ENCODE measurements at places on chromosomes 4 and X.

DNA sequence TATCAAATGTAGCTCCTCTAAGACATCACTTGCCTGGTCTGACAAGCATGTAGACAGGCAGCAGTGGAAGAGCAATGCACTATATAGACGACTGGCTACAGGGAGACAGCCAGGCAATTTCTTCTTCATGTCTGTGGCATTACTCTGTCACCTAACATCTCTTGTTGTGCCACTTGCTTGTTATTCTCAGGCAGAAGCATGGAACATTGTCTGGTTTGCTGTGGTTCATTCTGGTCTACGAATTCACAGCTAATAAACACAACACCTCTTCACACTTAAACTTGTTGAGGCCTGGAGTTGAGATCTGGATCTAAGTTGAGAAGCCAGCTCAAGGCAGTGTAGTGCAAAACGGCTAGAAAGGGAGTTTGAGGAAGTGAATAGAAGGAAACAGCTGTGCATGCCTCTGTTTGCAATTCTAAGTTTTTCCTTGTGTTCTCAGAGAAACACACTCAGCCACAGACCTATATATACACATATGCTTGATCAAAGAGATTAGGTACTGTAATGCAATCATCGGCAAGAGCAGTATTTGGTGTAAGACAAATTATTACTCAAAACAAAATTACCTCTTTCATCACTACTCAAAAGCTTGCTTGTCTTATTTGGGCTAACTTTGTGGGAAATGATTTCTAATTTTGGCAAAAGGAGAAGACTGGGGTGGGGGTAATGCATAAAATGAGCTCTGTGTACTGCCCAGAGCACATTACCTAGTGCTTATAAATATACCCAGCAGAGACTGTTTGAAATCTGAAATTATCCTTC, 243.8 kb downstream of the PPP3CA start:
- peak; percentile 94 for DNase-seq

DNA sequence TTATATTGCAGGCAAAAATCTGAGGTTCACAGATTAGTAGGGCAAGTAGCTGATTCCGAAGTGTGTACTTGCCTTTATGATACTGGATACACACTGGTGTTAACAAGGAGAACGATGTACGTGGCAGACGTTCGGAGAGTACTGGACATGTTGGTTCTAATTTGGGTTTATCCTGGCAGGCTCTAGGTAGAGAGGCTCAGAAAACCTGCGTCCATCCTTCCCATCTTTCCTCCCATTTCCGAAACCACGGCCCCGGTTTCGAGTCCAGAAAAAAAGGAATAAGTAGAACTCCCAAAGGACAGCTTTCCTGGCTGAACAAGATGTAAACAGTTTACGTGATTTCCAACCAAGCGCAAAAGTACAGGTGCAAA, 351 bp upstream of the SLC30A9 start:
- DNase-seq: no peak

DNA sequence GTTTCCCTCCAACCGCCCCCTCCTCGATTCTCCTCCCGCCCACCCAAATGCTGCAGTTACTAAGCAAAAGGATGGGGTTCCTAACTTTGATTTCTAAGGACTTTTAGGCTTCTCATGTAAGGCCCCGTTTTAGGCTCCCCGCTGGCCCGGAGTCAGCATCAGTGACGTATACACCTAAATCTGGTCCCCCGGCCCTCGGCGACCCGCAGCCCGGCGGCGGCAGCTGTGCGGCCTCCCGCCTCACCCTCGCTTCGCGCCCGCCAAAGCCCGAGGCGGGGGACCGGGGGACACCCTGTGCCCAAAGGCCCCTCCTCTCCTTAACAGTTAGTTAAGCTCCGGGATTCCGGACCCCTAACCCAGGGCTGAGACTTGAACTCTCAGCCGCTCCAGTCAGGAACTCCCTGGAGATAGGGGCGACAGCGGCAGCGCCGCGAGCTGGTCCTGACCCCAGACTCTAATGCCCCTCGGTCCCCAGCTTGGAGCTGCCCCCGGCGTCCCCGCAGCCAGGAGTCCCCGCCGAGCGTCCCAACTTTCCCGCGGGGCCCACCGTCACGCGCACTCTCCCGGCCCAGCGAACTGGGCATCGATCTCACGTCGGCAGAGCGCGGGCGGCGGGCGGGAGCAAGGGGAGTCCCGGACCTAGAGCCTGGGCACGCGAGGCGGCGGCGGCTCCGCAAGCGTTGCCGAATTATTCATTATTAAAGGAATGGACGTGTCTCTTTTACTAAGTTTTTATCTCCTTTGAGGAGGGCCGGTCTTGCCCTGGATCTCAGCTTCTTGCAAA, 1.5 kb upstream of the NR3C2 start:
- DNase-seq: no peak

GRCh38 chr4:42654631-42655268, 2.2 kb downstream of the ATP8A1 start:
- DNase-seq: peak; percentile 81

DNA sequence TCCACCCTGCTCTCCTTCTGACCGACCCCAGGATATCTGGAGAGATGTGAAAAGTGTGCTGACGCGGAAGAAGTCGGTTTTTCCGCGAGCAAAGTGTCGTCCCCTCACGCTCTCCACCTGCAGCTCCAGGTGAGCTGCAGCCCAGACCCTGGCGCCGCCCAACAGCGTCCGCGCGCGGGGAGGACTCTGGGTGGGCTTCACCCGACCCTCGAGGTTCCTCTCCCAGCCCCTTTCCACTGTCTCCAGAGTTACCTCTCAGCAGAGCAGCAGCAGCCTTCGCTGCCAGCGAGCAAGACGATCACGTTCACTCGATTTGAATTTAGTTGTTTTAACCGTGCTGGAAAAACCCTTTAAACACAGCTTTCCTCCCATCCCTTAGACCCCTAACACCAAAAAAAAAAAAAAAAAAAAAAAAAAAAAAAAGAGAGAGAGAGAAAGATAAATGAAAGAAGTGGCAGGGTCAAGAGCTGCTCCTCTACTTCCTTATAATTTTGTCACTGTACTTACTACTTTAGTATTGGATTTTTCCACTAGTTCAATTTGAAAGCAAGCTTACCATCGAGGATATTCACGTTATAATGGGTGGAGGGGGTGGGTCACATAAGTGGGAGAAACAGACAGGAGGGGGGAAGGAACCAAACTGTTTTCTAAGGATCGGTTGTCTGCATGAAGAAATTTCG, 758 bp upstream of the NR3C2 start:
- peak; percentile 3 for DNase-seq

- peak; percentile 18 for DNase-seq
Measured at GRCh38 chrX:125681507-125681906, 361.8 kb downstream of the TEX13C start.

DNA sequence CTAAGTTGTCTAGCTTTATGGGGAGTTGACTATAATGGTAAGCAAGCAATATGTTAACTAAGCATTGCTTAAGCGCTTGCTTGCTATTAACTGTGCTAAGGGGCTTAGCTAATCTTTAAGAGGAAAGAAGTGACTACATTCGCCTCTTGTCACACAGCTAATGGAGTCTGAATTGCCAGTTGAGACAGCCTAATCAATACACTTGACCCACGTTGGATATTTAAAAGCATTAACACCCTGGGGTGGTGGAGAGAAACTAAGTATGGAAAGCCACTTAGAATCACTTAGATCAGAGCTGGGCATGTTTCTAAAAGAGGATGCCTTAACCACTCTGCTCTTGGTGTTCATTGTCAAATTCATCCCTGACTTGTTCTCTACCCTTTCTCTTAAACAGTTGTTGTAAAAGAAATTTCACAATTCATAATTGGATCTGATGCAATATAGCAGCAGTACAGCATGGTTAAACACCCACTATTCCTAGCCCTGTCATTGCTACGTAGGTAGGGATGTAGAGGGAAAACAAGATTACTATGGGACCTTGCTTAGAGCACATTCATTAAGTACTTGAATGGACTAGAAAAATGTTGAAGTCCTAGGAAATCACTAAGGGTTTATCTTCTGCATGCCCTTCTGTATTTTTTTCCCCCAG, 3.5 kb downstream of the ZAR1 start:
- peak; percentile 5 for DNase-seq

DNA sequence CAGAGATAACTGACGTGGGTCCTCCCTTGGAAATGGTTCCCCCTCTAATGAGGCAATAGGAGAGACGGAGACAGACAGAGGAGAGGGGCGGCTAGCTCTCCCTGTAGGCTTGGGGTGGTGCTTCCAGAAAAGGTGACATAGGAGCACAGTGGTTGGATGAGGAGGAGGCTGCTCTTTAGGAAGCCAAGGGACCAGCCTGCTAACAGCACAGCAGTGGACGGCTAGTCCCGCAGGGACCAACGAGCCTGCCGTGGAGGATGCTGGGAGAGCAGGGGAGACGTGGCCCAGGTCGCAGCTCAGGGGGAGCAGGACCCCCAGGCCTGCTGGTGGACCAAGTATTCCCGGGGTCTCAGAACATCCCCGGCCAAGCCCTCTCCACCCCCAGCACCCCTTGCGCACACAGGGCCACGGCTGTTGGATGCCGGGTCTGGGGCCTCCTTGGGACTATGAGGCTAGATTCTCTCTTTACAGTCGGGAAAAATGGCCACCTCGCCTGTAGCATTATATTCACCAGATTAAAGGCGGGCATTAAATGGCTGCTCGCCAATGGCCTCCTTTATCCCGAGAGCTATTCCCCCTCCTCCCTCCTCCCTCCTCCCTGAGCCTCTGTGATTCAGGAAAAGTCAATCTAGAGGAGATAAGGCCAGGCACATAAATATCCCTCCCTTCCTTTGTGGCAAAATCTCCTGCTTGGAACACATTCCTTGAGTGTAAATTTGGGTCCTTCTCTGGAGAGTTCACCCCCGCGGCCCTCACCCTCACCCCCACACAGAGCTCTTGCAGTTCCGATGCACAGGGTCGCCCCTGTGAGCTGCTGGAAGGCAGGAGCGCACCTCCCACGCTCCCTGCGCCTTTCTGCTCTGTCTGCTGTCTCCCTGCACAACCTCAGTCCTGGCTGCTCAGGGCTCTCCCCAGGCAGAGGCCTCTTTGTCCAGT, 30.5 kb upstream of the NSG1 start:
- no peak for DNase-seq

DNA sequence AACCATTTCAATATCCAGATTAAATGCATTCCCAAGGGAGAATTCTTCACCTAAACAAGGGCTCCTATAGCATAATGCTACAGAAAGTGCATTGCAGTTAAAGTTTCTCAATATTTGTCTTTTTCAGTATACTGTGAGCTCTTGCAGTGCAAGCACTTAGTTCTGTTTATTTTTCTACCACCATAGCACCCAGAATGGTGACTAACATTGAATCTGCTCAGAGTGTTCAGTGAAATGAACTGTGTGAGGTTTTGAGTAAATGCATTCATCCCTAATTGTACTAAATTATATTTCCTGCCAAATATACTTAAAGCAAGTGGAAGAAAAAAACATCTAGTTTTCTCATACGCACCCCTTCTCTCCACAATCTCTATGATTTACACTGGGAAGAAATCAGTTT, 383.9 kb downstream of the PCDH7 start:
- no peak for DNase-seq

DNA sequence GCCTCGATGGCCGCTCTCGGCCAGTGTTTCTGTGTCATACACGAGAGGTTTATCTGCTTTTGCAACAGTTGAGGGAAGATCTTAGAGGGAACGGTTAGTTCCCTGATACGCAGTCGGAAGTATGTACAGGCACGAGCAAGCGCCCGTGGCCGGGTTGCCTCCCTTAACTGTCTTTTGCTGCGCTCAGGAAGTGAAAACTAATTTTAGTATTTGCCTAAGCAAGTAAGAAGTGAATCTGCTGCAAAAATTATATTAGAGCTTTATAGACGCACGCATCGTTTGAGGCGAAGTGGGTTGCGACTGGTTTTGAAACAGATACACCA, 695 bp downstream of the MTM1 start:
- peak; percentile 77 for DNase-seq

GRCh38 chr4:52643785-52644244, 15.3 kb downstream of the USP46 start:
- no peak for DNase-seq

DNA sequence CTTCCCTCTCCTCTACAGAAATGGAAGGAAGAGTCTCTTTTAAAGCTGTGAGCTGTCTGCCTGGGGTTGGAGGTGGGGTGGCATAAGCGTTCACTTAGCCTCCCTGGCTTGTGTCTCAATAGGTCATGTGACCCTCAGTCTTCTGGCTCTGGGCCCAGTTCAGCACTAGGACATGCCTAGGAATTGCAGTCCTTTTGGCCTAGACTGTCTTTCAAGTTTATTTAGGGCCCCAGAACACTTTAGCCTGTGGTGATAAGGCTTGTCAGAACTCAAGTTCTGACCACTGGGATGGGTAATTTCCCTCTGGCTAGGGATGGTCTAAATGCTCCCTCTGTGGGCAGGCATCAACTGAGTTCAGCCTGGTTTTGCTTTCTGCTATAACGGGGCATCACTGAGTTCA, 34.3 kb upstream of the ARMCX4 start:
- DNase-seq: peak; percentile 52

DNA sequence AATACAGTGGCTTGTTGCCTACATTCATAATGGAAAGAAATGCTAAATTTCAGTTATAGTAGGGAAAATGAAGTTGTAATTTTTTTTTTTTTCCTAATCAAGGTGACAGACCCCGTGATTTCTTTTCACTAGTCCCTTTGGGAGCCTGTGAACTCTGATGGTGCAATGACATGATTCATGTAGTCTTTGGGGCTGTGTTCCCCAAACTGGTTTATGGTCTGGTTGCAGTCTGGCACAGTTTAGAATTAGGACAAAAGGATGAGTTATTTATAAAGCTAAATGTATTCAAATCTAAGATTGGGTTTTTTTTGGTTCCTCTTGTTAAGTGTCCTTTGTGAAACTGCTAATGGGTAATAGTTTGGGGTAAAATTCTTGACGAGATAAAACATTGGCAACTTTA, 66.0 kb downstream of the REPS2 start:
- DNase-seq: no peak

DNA sequence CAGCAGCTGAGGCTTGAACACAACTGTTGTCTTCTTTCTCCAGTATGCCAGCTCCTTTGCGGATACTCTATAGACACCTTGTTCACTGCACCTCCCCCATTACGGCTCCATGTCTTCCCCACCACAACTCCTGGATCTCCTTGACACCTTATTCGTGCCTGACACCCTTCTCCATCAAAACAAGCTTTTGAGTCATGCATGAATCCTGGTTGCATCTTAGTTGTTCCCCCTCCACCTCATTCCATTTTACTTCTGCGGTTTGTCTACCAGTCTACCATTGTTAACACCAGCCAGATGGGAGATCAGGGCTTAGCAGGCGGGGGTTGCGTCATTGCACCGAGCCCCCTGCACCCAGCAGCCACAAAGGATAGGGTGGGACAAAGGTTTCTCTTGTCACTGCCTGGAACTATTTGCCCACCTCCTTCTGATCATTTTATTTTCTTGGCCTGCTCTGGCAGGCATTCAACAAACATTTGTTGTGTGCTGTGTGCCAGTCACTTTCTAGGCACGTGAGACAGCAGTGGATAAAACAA, 2.0 kb upstream of the CDK16 start:
- no peak for DNase-seq

GRCh38 chr4:42136371-42136770, 16.1 kb downstream of the BEND4 start:
- DNase-seq: no peak

GRCh38 chrX:3820167-3820566, 106.7 kb upstream of the PRKX start:
- no peak for DNase-seq

All from MV-4-11 (cell line).